ENCODE measurements at places on chromosomes 6 and 20.

- no peak for DNase-seq
Measured at GRCh38 chr6:105384004-105384403, 18.9 kb downstream of the PREP start.

DNA sequence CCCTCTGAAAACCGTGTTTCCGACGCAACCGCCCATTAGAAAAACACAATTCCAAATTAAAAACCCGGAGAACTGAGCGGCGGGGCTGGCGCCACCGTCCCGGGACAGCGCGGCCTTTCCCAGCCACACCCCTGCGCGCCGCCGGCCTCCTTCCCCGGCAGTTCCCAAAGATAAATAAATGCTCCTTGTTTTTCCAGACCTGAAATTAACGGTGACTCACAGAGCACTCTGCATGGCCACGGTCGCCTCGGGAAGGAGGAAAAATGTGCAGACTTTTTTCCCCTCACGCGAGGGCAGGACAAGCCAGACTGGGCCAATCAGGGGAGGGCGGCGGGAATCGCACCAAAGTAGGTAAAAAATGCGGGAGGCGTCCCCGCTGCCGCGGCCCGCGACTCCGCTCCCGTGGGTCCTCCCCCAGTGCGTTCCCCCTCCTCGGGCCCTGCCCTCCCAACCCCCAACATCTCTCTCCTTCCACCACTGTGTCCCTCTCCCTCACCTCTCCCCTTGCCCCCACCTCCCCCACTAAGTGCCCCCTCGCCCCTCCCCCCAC, 828 bp upstream of the DSTN start:
- DNase-seq, result peak; percentile 99

GRCh38 chr6:109009236-109009961, 85.2 kb downstream of the SESN1 start:
- peak; percentile 84 for DNase-seq

DNA sequence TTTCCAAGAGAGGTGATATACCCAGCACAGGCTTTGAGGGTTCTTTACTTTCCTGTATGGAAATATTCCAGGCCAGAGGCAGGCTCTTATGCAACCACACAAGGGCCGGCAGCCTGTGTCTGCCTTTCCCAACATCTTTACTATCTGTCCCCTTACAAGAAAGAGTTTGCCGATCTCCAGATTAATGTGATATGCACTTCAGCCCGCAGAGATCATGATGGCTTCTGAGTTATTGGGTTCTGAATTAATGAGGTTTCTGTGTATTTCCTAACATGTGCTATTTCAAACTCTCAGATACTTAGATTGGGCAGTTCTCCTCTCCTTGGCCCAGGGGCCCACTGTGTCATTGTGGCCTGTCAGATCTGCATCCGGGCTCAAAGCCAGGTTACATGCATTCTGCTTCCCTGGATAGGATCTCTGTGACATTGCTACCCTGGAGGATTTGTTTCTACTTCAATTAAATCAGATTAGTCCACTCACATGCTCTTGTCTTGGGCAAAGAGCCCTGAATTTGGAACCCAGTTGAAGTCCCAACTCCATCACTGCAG, 56.6 kb downstream of the TGM2 start:
- peak; percentile 83 for DNase-seq

- peak; percentile 64 for DNase-seq
Measured at GRCh38 chr6:64224819-64225218, 589.2 kb downstream of the PHF3 start.

- DNase-seq, result no peak
Measured at GRCh38 chr6:30885481-30885998, 1.2 kb downstream of the DDR1 start.

DNA sequence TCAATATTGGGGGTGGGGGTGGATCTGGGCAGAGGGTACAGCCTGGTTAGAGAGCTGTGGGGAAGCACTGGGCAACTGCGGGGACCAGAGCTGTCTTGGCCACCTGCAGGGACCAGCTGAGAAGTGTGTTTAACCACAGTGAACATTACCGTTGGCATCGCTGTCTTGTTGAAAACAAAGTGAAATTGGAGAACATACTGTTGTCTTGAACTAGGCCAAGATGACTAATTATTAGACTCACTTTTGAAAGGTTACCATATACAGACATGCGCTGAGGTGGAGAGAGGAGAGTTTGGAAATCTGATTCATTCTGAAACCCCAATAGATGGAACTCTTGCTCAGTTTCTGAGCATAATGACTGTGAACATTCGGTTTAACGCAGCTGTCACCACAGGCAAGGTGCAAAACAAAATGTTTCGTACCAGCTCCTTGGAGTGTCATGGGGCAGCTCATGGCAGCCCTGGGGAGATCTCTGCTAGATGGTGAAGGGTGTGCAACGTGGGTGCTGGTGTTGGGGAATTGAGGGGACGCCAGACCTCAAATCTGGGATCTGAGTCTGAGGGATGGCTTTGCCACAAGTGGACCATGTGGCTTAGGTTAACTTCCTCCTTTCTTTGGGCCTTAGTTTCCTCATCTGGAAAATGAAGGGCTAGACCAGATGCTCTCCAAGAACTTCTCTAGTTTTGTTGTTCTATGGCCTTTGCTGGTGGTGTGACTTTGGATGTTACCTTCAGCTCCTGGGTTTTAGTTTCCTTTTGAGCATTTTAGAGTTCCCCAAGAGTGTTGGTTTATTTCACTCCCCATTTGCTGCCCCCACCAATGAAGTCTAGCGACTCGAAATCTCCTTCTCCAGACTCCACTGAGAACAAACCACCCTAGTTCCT, 24.6 kb upstream of the GTSF1L start:
- peak; percentile 69 for DNase-seq

DNA sequence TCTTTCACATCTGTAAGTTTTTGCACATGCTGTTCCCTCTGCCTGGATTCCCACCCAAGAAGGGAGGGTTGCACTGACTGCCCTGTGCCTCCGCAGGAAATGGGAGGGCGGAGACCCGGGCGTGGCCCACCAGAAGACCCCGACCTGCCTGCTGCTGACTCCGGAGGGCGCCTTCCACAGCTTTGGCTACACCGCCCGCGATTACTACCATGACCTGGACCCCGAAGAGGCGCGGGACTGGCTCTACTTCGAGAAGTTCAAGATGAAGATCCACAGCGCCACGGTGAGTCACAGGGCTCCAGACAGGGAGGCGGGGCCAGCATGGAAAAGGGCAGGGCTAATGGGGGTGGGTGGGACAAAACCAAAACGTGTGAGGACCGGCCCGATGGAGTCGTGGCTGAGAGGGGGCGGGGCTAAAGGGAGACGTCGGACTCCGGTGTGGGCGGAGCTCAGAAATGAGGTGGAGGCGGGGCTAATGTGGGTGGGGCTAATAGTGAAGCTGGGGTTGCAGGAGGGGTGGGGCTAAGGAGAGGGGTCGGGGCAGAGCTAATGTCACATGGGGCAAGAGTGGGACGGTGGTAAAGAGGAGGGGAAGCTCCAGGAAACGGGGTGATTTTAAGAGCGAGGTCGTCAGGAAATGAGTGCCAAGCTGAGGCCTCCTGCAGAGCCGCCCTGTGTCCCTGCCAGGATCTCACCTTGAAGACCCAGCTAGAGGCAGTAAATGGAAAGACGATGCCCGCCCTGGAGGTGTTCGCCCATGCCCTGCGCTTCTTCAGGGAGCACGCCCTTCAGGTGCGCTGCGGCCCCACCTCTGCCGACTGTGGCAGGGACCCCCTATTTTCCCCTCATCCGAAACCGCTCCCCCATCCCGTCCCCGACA, 12.6 kb downstream of the HSPA12B start:
- DNase-seq, result no peak

GRCh38 chr6:37540390-37540789, 40.7 kb upstream of the CCDC167 start:
- no peak for DNase-seq

- no peak for DNase-seq
Measured at GRCh38 chr6:50270415-50270814, 220.7 kb upstream of the DEFB112 start.

GRCh38 chr20:25117990-25118389, 36.0 kb upstream of the VSX1 start:
- DNase-seq, result no peak

DNA sequence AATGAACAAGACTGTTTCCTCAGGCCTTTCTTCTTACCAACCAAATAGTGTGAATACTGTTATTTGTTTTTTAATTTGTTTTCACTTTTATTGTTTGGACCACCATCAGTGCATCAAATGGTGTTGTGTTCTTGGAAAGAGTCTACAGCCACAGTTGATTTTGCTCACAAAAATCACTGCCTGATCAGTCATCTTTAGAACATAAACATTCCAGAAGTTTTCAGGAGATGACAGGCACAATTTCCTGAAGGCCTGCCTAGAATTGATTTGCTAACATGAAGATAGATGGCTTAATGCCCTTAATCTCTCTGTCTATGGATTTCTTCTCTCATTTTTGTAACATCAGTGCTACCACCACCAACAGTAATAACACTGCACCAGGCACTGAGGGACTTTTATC, 13.5 kb downstream of the IL22RA2 start:
- no peak for DNase-seq

DNA sequence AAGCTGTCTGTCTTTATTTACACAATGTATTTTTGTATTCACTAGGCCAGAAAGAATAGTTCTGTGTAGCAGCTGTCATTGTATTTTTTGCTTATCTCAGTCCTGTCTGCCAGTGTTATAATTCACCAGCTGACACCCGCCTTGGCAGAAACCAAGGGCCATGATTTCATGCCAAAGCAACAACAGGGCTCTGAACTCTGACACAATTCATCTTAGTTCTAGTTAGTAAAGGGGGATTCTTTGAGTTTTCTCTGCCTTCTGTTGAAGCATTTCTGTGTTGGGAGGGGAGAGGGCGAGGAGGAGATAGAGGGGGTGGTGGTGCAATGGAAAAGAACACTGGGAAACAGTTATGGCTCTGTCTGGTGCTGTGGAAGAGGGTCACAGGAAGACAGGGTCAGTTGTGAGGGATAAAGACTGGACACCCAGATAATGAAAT, 684.6 kb upstream of the MARCKS start:
- no peak for DNase-seq

DNA sequence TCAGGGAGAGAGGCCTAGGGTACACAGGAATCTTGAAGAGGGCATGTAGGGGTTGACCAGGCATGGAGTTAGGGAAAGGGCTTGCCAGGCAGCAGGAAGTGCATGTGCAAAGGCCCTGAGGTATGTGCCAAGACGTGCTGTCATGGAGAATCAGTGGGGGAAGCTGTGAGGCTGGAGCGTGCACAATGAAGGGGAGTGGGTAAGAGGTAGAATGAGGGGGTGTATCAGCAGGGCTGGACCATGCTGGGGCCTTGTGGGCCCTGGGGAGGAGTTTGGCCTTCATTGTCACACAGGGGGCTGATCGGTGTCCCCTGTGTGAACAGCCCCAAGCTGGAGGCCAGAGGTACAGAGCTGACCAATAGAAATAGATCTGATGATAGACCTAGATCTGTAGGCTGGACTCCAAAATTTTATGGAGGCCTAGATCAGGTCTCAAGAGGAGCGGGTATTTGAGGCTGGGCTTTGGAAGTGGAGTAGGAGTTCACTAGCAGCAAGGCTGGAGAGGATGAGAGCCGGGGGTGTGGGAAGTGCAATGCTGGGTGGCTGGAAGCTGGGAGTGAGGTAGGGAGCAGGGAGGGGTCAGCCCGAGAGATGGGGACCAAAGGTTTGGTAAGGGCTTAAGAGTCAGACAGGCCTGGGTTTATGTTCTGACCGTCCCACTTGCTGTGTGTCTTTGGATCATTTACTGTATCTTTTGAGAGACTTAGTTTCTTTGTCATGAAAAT, 3.0 kb downstream of the SRC start:
- DNase-seq, result no peak

- DNase-seq, result peak; percentile 91
Measured at GRCh38 chr6:131995917-131996316, 44.7 kb upstream of the CCN2 start.

DNA sequence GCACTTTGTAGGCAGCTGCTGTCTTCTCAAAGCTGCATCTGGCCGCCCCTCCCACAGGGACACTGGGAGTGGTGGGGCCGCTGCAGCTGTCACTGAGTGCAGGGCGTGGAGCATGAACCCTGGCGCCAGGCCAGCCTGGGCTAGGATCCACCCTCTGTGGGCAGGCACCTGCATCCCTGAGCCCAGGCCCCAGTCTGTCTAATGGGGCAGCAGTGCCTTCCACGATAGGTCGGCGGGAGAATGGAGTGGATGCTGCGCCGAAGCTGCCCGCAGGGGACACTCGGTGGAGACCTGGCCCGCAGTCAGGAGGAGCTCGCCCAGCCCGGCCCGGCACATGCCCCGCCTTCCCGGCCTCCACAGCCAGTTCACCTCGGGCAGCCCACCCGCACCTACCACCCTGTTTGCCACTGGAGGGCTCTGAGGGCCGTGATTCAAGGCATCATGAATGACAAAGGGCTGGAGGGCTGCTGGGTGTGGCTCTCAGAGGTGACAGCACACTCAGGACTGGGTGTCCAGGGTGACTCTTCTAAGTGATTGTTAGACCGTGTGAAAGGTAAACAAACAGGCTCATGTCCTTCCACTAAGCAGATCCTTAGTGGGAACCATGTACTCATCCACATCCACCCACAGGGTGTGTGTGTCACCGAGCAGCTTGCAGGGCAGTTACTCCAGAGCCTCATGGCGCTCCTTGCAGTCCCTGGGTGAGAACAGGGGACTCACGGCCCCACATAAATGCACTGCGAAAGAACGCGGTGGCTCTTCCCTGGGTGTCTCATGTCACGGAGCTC, 133.9 kb downstream of the AGPAT4 start:
- DNase-seq, result no peak

- no peak for DNase-seq
Measured at GRCh38 chr20:22601361-22602141, 17.2 kb upstream of the FOXA2 start.

GRCh38 chr20:18176318-18176785, 38.7 kb downstream of the KAT14 start:
- peak; percentile 2 for DNase-seq

DNA sequence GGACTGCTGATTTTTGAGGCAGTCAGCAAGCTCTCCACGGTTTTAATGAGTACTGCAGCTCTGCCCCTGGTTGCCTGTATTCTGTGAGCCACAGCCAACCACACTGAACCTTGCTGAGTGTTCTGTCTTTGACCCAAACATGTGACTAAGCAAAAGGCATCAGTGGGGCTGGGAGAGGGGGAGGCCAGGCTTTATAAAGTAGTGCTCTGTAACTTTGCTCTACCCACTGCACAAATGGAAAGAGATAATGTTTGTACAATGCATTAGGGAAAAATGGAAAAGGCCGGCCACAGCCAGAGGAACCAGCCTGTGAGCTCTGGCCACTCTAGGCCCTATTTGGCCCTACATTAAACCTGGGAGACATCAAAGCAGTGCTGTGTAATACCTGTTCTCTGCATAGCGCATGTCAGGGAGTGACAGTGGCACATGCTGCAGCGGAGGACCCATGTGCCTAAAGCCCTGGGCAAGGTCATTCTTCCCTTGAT, 22.0 kb downstream of the KLHL31 start:
- DNase-seq, result no peak

DNA sequence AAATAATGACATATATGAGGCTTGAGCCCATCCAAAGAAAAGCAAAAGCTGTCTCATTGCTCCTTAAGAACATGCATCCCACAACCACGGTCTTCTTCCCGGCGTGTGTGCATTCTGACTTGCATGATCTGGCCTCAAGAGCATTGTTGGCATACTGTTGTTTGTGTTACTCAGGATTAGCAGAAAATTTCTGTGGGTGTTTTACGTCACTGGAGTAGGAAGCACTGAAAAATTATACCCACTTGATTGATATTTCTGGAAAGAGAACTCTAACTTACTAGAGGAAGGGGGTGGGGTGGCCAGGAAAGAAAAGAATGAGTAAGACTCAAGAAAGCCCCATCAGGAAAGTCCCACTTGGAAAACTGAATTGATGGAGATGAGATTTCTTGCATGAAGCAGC, 326.2 kb upstream of the PRDM1 start:
- peak; percentile 90 for DNase-seq

Measured in fibroblast of skin of abdomen (primary cell).